Motor neuron (in vitro differentiated cells): ENCODE measurements at places on chromosomes 2 and 18. TPM values are rescaled to one million over a fixed set of nuclear protein-coding genes. Genes with fewer than 3 reads are reported as not detected.
A peak's percentile ranks its signal among the peaks of the same experiment; 100 is the strongest.

- peak; percentile 26 for ATAC-seq
These were observed 7.7 kb downstream of the LPIN1 start for GRCh38 chr2:11753886-11754699.

DNA sequence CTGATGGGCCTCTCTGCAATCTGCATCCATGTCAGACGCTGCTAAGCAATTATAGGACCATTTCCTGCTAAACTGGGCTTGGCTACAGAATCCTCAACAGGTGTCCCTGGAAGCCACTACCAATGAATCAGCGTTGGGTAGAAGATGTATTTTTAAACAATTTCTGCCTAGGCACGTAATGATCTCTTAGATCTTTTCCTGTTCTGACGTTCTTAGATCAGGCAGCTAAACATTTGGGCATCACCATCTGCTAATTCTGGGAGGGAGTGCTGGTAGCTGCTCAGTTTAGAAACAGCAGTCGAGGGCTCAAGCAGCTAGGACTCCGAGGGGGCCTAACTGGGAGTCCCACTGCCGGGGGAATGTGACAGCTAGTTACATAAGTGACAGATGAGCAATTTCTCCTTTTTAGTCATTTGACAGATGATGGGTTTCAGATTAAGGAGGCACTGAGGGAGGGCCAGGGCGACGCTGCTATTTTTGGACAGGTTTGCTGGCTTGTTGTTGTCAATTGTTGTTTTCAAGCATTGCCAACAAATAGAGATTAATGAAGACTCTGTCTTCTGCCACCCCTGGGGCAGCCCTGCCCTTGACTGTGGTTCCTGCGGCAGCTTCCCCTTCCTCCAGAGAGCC is 92.7 kb downstream of the MRO start:
- no peak for ATAC-seq

DNA sequence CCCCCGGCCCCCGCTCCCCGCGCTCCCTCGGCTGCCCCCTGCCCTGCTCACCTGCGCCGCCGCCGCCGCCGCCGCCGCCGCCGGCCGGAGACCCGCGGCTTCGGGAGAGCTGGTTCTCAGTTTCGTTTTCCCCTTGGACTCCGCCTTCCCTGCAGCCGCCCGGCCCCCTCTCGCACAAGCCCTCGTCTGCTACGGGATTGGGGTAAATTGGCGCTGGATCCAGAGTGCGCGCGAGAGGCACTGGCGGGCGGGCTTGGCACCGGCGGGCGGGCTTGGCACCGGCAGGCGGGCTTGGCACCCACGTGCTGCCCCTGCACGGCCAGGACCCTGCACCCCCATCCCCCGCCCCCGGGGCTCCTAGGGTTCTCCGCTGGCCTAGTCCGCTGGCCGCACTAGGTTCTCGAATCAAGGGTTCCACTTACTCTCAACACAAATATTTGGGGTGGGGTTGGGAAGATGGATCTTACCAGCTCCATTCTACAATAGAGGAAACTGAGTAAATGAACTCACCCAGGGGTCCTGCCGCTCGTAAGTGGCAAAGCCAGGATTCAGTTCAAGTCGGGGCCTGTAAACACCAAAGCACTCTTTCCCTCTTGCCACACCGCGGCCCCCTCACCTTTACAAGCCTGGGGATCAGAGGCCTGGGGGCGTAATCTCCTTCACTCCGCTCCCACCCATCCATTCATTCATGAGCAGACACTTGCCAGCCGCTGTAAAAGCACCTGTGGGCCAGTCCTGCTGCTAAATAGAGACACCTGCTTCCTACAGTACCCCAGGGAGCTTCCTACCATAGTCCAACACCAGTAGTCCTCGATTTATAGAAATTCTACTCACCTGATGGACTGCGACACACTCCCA is at the start of gene EIF2AK2:
EIF2AK2 (minus strand) TSS at position 124 of the 858 bp plus-strand sequence. CDS start 9,174 bp downstream, outside the sequence.
- ATAC-seq, result peak; percentile 91

DNA sequence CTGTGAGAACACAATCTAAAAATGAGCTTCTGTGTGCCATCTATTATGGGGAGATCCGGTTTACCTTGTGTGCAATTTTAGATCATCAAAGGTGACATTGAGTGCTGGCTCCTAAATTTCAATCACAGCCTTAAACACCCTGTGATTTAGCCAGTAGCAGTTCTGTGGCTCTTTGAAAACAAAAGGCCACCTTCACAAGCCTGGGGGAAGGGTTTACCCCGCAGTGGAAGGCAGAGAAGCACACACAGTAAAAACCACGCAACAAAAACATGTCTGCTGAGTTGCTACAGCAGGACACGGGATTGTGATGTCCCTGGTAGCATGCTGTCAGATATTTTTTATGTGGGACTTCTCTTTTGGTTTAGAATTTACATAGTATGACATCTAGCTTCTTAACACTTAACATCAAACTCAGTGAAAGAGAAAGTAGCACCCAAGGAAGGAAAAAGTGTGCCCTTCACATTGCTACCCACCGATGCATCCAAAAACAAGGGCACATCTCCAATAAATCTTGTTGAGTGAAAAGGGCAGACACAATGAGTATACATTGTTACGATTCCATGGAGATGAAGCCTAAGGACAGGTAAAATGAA is 56.1 kb upstream of the RNF152 start:
- no peak for ATAC-seq

DNA sequence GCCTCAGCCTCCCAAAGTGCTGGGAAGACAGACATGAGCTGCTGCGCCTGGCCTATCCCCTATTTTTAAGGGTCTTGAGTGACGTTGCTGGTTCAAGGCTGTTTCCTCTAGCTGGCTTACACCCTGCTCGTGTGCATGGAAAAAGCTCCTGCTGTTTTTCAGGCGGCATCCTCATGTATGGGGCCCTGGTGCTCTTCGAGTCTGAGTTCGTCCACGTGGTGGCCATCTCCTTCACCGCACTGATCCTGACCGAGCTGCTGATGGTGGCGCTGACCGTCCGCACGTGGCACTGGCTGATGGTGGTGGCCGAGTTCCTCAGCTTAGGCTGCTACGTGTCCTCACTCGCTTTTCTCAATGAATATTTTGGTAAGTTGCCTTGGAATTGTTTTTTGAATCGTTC is 22.0 kb upstream of the NFATC1 start:
- no peak for ATAC-seq

DNA sequence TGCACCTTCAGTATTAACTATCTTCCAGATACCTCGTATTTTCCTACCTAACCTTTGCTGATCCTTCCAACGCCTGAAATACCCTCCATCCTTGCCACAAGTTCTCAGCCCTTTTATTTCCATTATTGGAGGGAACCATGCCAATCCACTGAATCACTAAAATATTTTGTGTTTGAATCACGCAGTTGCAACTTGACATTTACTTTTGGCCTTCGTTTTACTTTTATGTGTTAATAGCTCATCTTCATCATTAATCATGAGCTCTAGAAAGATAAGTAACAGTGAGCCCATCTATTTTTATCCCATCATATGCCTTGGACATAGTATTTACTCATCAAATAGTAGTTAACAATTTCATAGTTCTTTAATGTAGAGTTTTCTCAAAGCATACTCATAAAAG is 463.2 kb downstream of the THSD7B start:
- no peak for ATAC-seq

- peak; percentile 53 for ATAC-seq
These were observed 127.7 kb upstream of the DLX2 start for GRCh38 chr2:172230332-172230888.

GRCh38 chr2:17857021-17857420 is 21.4 kb upstream of the KCNS3 start:
- ATAC-seq, result peak; percentile 36

GRCh38 chr2:42298996-42299754 is 61.8 kb downstream of the COX7A2L start:
- no peak for ATAC-seq

GRCh38 chr2:108330979-108331378 is 42.3 kb downstream of the SULT1C2 start:
- ATAC-seq, result no peak

GRCh38 chr2:110675679-110676078 is 2.2 kb downstream of the BUB1 start:
- no peak for ATAC-seq

- no peak for ATAC-seq
These were observed 141.5 kb upstream of the HAAO start for GRCh38 chr2:42933824-42934254.

DNA sequence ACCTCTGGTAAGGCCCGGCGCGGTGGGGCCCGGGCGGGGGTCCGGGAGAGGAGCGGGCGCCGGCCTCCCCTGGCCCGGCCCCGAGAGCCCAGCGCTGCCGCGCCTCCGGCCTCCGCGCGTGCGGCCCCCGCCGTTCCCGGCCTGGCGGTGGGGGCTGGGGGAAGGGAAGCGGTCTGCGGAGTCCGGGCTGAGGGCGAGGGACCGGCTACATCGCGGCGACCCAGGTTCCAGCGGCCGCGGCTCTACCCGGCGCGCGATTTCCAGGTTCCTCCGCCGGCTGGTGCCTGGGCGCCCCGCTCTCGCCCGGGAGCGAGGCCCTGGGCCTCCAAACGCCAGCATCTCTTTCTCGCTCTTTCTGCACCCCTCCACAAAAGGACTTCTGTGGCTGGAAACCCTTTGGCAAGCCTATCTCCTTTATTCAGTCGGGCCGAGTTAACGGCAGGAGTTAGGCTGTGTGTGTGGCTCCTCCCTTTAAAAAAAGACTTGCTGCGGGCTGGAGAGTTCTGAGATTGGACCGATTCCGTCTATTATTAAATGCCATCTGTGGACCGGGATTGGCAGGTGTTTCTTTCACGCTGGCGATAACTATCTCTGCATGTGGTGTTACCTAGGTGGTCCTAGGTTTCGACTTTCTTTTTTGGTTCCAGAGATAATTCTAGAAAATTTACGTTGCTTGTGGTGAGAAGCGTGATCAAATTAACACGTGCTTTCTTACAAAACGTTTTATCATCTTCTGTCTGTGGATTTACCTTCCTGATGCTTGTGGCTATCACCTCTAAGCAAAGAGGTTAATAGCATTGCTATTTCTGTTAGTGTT is 592 bp downstream of the ME2 start:
- peak; percentile 6 for ATAC-seq

DNA sequence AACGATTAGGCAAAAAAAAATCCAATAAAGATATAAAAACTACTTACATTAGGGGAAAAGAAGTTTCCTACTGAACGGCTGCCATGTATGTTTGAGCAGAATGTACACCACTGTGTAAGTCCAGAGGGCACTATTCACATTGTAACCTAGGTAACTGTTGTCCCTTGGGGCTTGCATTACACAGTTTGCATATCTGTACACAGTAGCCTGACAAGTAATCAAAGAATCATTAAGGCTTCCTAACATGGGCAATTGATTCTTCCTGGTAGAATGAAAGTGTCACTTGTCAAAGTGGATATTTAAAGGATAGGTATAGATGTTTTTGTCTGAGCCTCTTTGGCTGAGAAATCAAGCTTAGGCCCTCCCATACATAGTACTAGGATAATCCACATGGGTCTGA is 39.1 kb downstream of the PLEK start:
- peak; percentile 98 for ATAC-seq

GRCh38 chr2:239061121-239061666 is 213.3 kb downstream of the TWIST2 start:
- ATAC-seq, result no peak

GRCh38 chr2:25400576-25401216 is 59.0 kb upstream of the DNMT3A start:
- peak; percentile 70 for ATAC-seq

- ATAC-seq, result no peak
These were observed 84.5 kb downstream of the ABI2 start for GRCh38 chr2:203412546-203413331.

DNA sequence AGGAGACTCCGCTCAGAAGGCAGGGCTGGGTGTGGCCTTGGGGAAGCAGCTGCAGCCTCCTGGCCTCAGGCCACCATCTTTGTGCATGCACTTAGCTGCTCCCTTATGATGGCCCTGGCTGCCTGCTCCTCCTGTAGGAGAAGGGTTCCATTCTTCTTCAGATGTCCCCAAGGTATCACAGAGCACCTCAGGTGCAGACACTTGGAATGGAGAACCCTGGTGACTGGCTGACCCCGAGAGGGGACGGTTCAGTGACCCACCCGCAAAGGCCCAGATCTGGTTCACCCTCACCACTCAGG is 9.6 kb downstream of the GPAT2 start:
- ATAC-seq, result no peak

- no peak for ATAC-seq
These were observed 896 bp upstream of the AFF3 start for GRCh38 chr2:100143286-100143685.

DNA sequence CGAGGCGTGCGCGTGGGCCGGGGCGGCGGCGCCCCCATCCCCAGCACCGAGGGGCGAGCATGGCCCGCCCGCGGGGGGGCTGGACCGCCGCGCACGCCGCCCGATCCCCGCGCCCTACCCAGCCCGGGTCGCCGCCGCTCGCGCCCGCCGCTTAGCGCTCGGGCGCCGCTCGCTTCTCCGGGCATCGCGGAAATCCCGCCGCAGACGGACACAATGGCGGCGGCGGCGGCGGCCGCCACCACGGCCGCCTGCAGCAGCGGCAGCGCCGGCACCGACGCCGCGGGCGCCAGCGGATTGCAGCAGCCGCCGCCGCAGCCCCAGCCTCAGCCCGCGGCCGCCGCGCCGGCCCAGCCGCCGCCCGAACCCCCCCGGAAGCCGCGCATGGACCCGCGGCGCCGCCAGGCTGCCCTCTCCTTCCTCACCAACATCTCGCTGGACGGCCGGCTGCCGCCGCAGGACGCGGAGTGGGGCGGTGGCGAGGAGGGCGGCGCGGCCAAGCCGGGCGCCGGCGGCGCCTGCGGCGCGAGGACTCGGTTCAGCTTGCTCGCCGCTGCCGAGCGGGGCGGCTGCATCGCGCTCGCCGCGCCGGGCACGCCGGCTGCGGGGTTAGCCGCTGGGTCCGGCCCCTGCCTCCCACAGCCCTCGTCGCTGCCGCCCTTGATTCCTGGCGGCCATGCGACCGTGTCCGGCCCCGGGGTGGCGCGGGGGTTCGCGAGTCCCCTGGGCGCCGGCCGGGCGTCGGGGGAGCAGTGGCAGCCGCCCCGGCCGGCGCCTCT is 453 bp downstream of the CABLES1 start:
- peak; percentile 69 for ATAC-seq

DNA sequence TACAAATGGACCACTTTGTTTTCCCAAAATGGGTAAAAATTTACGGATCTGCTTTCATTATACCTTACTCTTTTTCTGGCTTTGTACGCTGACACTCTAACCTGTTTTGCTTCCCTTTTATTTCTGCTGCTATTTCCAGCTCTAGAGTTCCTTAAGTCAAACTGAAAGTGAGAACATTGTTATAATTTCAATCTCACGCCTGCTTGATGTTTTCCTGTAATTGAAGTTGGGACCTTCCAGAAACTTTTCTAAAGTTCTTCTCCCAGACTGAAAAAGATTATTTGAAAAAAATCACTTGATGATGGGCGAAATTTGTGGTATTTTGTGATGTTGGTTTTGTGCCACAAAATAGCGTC is 1.8 kb downstream of the GLS start:
- no peak for ATAC-seq

Gene SCG2
- total RNA-seq, result 46.0 and 48.1 TPM in 2 replicates

Gene SPHKAP
- 4.8 and 5.8 TPM in 2 replicates for total RNA-seq

Gene ITGA4
- 57.9 and 58.3 TPM in 2 replicates for total RNA-seq

Gene PIEZO2
- 33.1 and 44.8 TPM in 2 replicates for total RNA-seq

Gene WDR43
- 80.8 and 91.5 TPM in 2 replicates for total RNA-seq

Gene POMC
- total RNA-seq, result not detected in 2 replicates

Gene RPE
- total RNA-seq, result 29.8 and 35.1 TPM in 2 replicates

Gene ACADL
- total RNA-seq, result 0.26 and 0.60 TPM in 2 replicates

Gene DLGAP1
- total RNA-seq, result 17.6 and 18.9 TPM in 2 replicates

Gene KIF5C
- 271 and 276 TPM in 2 replicates for total RNA-seq

Gene GPR35
- total RNA-seq, result 0.45 and 2.2 TPM in 2 replicates

Gene IL36B
- 0.73 and 0.81 TPM in 2 replicates for total RNA-seq

Gene CCDC138
- total RNA-seq, result 14.8 and 16.0 TPM in 2 replicates

Gene MAP3K19
- 0.14 and 0.17 TPM in 2 replicates for total RNA-seq
